ENCODE measurements at places on chromosomes 2 and 18.

DNA sequence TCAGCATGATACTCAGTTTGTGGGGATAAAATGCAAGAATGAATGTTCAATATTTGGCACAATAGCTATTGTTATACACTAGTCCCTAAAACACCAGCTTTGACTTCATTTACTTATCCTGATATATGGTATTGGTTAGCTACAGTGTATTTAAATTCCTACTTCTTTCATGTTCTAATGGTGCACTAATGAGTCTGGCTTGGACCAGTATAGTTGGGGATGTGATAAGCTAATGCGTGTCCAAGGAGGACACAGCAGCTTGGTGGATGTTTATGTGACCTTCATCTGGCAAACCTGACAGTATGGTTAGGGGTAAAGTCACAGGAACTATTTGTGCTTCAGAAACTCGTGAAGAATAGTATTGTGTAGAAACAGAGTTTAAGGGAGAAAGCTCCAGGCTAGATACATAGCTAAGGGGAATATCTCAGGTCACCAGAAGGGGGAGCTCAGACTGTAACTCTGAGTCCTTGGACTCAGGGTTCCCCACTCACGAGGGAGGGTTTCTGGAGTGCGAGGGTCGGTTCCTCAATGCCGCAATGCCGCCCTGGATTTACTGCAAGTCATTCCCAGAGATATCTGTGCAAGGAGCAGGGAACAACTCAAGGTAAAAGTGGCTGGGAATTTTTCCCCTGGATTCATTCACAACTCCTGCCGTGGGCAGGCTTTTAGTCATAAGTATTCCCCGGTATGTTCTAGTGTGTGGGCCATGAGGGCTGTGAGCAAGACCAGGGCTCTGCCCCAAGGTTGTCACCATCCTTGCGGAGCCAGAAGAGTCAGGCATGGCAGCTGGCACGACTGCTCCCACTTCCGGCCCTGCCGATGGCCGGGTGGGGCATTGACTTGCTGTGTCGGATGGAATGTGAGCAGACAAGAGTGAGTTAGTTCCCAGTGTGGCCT is 14.5 kb downstream of the IL1R2 start:
- DNase-seq, result no peak

- no peak for DNase-seq
Observed at GRCh38 chr2:8049851-8050571, 631.8 kb upstream of the ID2 start.

DNA sequence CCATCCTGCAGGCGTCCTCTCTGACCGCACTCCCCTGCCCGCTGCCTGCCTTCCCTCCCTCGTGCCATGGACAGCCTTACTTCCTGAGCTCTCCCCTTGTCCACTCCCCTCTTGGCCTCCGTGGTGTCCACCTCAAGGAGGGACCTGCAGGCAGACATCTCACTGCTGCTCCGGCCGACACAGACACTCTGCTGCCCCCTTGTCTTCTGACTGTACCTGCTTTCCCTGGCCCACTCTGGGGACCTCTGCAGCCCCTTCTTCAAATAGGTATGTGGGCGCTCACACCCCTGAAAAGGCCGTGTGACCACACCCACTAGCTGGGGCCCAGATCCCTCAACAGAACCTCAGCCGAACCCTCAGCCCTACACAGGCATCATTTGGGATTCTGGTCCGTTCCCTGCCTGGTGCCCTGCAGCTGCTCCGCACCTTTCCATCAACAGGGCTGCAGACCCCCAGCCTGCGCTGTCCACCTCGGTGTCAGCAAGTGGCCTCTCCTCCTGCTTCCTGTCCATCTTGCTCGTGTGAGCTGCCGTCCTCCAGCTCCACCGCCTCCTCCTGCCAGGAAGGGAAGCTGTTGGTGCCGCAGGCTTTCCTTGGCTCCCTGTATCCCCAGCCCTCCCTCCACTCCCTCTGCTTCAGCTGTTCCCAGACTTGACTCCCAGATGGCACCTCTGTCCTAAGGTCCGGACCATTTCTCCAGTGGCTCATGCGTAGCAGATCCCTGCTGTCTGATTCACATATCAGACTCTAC is 94.1 kb downstream of the KLHL29 start:
- no peak for DNase-seq

- no peak for DNase-seq
Observed at GRCh38 chr2:128488434-128488833, 169.8 kb upstream of the HS6ST1 start.

- no peak for DNase-seq
Observed at GRCh38 chr2:220278022-220278421, 650.6 kb downstream of the SLC4A3 start.

- DNase-seq, result no peak
Observed at GRCh38 chr2:140797718-140798117, 1333.1 kb downstream of the LRP1B start.

DNA sequence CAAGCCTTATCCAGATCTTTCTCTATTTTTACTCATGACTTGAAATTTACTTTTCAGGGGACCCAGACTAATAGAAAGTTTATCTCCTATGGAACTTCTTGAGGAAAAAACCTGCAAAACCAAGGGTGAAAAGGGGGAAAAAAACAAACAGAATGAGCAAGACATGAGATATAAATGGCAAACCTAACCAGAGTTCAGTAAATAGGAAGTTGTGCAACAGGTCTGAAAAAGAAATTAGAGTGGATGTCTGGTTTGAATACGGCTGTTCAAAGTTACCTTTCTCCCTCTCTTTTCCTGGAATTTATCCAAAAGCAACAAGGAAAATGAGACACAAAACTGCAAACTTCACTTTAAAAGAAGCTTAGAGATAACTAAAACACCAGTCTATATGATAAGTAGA is 78.8 kb upstream of the TGFA start:
- no peak for DNase-seq

DNA sequence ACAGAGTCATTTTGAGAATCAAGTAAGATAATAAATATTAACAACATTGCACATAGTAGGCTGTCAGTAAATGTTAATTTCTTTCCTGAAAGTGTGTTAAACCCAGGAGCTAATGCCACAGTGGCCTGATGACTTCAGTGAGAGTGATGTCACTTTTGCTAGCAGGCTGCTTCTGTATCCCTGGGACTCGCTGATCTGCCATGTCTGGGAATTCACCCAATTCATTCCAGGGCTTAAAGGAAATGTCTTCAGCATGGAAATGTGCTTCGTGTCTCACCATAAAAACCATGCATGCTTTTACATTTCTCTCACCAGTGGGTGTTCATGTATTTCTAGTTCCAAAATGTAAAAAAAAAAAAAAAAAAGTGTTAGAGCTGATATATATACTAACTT is 56.8 kb upstream of the MAPRE3 start:
- DNase-seq, result no peak

- DNase-seq, result no peak
Observed at GRCh38 chr2:113081488-113082210, 13.9 kb downstream of the IL1F10 start.

GRCh38 chr2:207662203-207662602 is 37.0 kb upstream of the METTL21A start:
- DNase-seq, result no peak

- no peak for DNase-seq
Observed at GRCh38 chr2:159562248-159562647, 54.1 kb downstream of the BAZ2B start.

GRCh38 chr2:188291617-188292347 is at the start of gene GULP1:
Gene GULP1 (plus strand): TSS chr2:188291874. CDS start chr2:188477703, 185,829 bp downstream.
- DNase-seq, result peak; percentile 13

DNA sequence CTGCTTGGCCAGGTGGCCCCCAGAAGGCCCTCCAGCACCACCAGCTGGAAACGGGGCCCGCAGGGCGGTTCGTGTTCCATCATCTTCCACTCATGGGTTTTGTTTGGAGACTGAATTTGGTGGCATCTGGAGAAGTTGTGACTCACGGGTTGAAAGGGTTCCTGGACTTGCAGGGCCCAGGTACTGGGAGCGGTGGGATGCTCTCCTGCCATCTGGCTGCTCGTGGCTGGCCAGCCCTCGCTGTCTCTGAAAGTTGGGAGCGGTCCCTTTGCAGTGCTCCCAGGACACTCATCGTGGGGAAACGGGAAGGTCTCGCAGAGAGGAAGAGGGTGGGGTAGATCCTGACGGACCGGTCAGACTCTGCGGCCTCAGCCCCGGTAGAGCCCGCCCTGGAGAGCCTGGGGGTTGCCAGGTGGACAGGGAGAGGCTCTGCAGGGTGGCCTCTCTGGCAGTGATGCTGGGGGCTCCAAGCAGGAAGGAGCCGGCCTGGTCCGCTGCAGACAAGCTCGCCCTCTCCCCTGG is 47.5 kb downstream of the TWIST2 start:
- DNase-seq, result no peak

DNA sequence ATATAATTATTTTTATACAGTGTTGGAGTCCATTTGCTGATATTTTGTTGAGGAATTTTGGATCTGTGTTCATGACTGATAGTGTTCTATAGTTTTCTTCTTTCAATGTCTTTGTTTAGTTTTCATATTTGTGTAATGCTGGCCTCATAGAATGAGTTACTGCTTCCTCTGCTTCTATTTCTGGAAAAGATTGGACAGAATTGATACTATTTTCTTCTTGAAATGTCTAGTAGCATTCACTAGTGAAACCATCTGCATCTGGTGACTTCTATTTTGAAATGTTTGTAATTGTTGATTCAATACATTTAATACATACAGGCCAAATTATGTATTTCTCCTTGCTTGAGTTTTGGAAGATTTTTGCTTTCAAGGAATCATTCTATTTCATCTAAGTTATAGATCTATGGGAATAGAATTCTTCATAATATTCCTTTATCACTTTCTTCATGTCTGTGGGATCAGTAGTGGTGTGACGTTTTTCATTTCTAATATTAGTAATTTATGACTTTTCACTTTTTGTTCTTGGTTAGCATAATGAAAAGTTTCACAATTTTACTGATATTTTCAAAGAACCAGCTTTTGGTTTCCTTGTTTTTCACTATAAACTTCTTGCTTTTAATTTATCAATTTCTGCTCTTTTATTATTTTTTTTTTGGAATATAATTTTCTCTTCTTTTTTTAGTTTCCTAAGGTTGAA is 509.9 kb upstream of the VRK2 start:
- DNase-seq, result no peak

DNA sequence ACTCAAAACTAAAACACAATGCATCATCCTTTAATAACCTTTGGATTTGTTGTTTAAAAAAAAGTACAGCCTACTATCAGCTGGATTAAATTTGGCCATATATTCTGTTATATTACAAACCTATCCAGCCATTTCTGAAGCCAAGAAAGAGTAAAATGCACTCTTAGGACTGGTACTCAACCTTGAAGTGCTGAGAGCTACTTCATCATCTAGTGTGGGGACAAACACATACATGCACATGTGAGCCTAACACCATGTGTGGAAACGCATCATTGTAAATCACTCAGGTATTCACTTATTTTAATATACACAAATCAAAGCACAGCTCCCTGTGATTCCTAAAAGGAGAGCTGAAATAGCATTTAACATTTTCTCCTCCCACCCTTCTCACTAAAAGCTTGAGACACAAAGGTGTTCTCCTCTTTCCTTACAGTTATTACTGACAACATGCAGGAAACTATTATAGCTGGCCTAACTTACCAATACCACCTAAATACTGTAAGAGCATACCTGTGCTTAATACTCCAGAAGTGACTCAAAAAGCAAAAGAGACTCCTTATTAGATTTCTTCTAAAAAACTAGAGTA is 7.5 kb downstream of the BAZ2B start:
- no peak for DNase-seq

DNA sequence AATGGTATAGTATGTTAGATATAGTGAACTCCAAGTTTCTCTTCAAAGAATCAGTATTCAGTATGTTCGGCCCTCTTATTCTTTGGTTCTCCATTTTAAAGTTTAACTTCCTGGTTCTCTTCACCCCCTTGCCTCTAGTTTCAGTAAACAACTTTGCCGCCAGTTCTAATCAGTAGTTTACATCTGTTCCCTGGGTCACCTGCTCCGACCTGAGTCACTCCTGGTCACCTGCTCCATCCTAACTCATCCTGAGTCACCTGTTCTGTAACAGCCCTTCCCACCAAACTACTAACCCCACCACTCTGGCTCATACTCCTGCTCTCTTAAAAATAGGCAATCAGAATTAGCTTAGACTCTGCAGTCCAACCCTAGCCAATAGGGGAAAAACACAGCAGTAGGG is 23.7 kb upstream of the TEX51 start:
- DNase-seq, result no peak

- no peak for DNase-seq
Observed at GRCh38 chr2:67974559-67975430, 88.0 kb downstream of the C1D start.

- DNase-seq, result no peak
Observed at GRCh38 chr2:173547499-173547898, 192.8 kb downstream of the CDCA7 start.

GRCh38 chr18:54931152-54931551 is 28.1 kb downstream of the CCDC68 start:
- DNase-seq, result no peak

DNA sequence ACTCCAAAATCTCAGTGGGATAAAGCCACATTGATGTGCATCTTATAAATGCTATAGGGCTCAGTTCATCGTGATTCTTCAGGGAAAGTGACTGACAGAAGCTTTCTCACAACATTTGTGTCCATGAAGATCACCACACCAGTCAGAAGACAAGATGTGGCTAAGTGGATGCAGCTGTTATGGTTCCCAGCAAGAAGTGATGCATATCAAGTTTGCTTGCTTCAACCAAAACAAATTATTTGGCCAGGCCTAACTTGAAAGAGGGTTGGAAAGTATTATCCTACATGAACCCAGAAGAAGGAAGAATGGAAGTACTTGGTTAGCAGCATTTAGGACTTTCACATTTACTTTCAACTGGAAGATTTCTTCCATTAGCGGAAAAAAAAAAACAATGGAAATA is 210.0 kb upstream of the ACVR2A start:
- DNase-seq, result no peak

DNA sequence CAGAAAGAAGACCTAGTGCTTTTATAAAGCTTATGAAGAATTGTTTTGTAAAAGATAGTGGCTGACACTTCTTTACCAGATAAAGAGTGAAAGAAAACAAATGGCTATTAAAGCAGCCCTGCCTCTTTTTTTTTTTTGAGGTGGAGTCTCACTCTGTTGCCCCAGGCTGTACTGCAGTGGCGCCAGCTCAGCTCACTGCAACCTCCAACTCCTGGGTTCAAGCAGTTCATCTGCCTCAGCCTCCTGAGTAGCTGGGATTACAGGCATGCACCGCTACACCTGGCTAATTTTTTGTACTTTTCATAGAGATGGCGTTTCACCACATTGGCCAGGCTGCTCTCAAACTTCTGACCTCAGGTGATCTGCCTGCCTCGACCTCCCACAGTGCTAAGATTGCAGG is 12.9 kb downstream of the ARPC2 start:
- no peak for DNase-seq

- no peak for DNase-seq
Observed at GRCh38 chr2:75200140-75201096, 1.1 kb upstream of the TACR1 start.

- no peak for DNase-seq
Observed at GRCh38 chr2:168534926-168535325, 78.9 kb downstream of the CERS6 start.

All from GOT3 (cell line).